Cerebellar nuclear complex (tissue), 1 donor: ENCODE measurements at places on chromosomes 1 and 21.

GRCh38 chr1:29936031-29936544, 699.8 kb downstream of the PTPRU start:
- DNase-seq = no peak

DNA sequence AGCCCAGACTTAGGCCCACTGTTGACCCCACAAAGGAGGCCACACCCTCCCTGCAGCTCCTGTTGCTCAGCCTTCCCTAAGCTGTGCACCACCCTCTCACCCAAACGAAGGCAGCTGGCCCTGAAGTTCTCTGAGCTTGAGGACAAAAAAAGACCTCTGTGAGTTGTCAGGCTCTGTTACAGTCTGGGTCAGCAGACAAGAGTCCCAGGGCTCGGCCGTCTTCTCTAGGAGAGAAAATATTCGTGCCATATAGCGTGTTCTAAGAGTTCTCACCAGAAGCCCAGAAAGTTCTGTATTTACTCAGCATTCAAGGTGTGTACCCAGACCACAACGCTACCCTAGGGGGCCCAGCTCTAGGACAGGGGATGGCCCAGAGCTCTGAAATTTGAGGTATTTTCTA, 25.5 kb upstream of the LYST start:
- DNase-seq = no peak

- DNase-seq = peak; percentile 84
Observed at GRCh38 chr1:242189591-242189990, 190.7 kb upstream of the MAP1LC3C start.

DNA sequence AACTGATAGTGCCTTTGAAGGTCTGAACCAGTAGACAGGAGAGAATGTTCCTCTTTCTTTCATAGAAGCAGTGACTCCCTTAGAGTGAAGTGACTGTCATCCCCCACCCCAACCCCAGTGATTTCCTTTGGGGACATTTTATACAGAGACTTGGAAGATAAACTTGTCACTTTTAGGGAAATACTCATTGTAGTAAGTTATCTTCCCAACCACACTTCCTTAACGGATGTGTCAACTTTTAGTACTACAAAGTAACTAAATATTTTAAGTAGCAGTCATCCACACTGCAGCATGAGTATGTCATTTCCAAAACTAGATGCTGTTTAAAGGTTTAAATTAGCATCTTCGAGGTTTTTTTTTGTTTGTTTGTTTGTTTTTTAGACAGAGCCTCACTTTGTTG, 13.7 kb downstream of the LRRC8B start:
- DNase-seq = no peak

DNA sequence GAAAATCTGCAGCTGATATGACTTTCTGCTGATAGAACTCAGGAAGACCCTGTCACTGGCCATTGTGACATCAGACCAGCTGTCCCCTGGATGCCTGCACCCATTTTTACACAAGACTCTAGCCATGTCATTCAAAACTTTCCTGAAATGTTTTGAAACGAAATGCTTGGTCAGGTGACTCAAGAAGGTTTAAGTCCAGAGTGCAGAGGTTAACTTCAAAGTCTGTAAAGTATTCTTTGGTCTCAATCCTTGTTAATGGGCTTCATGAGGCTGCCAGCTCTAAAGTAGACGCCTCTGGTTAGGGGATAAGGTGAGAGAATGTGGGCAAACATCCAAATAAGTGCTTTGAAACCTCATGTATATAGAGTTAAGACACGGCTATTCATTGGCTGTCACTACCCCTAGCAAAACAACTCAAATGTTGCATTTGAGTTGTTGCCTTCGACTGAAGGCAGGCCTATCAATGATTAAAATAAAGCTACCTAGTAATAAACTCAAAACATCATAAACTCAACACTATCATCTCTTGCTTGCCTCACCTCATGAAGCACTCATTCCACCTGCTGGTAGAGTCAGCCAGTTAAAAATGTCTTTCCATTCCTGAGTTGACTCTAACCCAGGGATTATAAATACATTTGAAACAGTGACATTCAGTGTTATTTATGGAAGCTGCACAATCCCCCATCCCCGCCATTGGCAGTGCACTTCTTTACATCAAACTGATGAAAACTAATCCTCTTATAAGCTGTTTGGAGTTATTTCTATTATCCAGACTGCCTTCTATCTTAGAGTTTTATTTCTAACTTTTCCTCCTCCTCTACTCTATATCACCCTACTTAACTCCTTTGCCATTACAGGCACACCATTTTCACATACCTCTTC, 26.0 kb downstream of the RABIF start:
- no peak for DNase-seq

DNA sequence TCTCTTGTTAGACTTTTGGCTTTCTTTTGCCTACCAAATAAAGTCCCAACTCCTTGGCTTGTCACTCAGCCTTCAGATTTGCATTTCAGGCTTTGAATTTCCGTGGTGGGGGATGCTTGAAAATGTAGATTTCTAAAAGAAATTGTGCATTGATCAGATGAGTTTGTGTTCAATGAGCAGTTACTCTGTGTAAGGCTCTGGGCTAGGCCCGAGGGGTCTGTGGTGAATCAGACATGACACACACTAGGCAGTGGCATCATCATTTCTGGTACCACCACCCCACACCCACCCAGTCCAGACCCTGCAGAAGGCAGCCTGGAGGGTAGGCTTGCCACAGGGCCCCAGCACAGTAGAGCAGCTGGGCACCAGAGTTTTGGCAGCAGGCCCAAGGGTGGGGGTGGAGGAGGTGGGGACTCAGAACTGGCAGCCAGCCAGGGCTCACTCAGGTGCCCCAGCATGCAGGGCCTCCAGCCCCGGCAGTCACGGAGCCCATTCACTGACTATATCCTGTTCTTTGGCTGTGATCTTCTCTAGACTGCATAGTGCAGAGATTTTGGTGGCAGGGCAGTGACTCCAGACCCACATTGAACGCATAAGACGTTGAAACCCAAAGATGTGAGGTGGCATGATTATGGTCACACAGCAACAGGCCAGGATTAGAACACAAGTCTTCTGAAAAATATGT, 97.2 kb upstream of the ARTN start:
- no peak for DNase-seq
